ENCODE measurements at places on chromosomes 2 and 18.

GRCh38 chr2:33478968-33479731 lies 2.7 kb downstream of the RASGRP3 start:
- DNase-seq, result no peak

DNA sequence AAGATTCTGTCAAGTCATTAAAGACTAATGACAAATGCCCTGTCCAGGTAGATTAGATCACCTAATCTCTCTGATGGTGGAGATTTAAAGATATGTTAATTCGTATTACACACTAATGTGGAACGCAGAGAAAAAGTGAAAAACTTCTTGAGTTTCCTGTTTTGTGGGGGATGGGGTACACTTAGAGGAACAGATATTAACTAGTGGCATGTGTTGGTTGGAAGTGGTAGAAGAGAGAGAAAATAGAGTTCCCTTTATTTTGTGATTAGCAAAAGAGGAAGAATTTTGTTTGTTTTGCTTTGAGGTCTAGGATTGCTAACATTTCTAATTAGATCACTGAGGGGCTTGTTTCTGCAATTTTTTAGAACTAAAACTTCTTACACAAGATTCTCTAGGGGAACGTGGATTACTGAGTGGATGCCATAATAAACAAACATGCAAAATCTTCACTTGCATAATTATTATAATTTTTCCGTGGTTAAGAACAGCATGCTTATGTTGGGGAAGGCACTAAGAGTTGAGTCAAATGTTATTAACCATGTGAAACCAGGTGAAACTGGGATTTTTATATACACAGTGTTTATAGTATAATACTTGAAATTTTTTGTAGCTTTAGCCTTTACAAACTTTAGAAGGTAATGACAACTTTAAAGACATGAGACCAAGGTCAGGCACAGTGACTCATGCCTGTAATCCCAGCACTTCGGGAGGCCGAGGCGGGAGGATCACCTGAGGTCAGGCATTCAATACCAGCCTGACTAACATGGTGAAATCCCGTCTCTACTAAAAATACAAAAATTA lies 97.4 kb upstream of the STK17B start:
- DNase-seq, result no peak

GRCh38 chr2:221106241-221106640 lies 465.9 kb downstream of the EPHA4 start:
- DNase-seq, result no peak

- DNase-seq, result no peak
Observed at GRCh38 chr2:38948995-38949394, 59.3 kb downstream of the ARHGEF33 start.

DNA sequence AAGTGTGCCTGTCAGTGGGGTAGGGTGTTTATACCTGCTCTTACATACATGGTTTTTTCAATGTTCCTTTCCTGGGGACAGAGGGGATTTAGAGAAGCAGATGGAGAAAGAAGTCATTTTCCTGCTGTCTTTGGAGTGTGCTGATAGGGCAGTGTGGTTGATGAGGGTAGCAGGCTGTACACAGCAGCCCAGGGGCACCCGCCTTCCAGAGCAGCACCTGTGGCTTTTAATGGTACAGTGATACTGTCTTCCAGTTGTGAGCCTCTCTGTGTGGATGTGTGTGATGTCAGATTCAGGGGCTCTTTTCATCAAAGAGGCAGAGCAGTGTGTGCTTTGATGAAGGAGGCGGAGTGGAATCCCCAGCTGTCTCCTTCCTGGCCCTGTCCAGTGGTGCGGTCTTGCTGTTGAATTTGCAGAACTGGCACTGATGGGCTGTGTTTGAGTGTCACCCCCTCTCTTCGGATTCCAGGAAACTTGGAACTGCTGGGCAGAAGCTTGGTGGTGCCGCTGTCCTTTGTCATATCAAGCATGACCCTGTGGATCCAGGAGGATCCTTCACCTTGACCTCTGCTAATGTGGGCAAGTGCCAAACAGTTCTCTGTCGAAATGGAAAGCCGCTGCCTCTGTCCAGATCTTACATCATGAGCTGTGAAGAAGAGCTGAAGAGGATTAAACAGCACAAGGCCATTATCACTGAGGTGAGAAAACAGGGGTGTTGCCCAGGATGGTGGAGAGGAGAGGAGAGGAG lies 259.8 kb downstream of the PHLPP1 start:
- DNase-seq, result no peak

DNA sequence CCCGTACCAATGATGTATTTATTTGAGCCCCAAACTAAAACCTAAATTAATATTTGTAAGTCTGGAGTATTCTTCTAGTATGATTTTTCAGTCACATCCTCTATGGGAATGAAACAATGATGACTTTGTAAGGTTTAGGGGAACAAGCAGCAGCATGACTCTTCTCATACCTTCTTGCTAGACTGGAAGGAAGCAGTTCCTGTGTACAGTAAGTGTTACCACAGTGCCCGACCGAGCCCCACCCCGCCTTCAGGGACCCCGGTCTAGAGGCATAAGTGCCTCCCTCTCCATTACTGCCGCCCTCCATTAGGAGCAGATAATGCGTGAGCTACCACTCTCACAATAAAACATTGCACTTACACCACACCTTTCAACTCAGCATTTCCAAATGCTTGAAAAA lies 599.3 kb downstream of the ARHGAP15 start:
- DNase-seq, result peak; percentile 5

GRCh38 chr2:133486771-133487191 lies 81.5 kb downstream of the NCKAP5 start:
- DNase-seq, result no peak

- DNase-seq, result no peak
Observed at GRCh38 chr2:109345091-109345490, 216.1 kb downstream of the SH3RF3 start.

DNA sequence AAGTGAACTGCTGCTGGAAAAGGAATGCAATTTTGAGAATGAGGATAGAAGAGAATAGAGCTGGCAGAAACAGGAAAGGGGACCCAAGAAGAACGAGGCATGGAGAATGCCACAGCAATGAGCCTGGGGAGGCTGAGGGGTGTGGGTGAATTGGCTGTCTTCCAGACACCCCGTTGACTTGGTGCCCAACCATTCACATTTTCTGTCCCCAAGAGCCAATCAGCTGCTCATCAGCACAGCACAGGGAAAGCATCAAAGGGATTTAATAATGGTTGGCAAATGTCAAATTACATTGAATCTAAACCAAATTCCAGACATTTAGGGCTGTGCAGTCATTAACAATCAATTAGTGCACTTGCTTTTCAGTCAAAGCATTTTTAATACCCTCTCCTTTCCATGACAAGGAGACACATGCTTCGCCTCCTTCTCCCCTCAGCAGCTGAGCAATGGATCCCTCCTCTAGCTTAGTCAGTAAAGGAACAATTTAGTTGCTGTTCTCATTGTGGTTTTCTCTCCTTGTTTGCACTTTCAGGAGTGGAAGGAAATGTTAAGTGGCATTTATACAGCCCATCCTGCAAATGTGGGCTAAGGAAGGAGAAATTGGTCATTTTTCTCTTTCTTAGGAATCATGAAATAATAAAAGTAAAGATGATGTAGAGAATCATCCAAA lies 98.8 kb downstream of the KLF7 start:
- DNase-seq, result no peak

GRCh38 chr2:64646007-64646880 lies 7.5 kb downstream of the SERTAD2 start:
- DNase-seq, result peak; percentile 93

- no peak for DNase-seq
Observed at GRCh38 chr2:231672617-231673347, 35.5 kb upstream of the PTMA start.

GRCh38 chr2:173545364-173545763 lies 190.7 kb downstream of the CDCA7 start:
- no peak for DNase-seq

DNA sequence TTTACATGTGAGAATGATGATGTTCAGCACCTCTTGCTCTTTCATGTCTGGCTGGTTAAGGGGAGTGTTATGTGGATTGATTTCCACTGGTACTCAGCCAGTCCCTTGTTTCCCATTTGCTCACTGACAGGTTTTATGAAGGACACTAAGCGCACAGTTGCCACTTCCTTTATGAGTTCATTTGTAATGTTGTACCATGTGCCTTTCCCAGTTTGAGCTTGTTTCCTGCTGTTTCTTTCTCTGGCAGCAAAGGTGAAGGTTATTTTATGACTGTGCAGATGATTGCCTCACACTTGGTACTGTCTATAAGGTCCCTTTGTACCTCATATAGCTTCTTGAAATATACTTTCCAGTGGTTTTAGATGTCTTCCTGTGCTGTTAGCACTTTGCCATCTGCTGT lies 1700.5 kb upstream of the TMEFF2 start:
- no peak for DNase-seq

- DNase-seq, result no peak
Observed at GRCh38 chr2:199861132-199861774, 10.3 kb upstream of the FTCDNL1 start.

DNA sequence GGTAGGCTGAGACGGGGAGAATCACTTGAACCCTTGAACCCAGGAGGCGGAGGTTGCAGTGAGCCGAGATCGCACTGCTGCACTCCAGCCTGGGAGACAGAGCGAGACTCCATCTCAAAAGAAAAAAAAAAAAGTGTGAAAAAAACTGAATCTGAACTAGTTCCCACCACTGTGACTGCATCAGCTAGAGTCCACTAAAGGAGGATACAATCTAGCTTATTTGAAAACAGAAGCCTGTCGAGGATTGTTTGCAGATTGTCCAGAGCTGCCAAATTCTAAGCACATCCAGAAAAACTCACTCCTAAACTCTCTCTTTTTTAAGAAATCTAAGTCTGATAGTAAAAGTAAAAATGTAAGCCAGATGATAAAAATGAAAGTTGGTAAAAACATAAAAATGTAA lies 10.6 kb downstream of the GFPT1 start:
- no peak for DNase-seq

GRCh38 chr2:37737507-37737906 lies 66.1 kb upstream of the CDC42EP3 start:
- no peak for DNase-seq

GRCh38 chr18:25005541-25006403 lies 346.2 kb downstream of the ZNF521 start:
- DNase-seq, result no peak

GRCh38 chr18:52002600-52002999 lies 337.4 kb upstream of the DCC start:
- DNase-seq, result no peak

DNA sequence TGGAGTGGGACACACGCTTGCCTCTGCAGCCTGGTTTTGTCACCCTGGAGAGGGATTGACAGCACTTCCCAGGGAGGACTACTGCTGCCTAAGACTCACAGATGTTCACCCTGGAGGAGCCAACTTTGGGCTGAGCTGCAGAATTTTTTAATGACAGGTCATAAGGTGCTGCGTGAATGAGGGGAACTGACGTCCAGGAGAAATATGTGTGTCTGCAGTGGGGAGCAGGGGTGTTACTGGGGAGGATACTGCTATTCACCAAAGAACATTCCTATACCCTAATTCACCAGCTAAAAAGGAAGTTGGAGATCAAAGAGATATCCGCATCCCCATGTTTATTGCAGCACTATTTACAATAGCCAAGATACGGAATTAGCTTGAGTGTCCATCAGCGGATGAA lies 144.4 kb downstream of the MGAT5 start:
- DNase-seq, result no peak

DNA sequence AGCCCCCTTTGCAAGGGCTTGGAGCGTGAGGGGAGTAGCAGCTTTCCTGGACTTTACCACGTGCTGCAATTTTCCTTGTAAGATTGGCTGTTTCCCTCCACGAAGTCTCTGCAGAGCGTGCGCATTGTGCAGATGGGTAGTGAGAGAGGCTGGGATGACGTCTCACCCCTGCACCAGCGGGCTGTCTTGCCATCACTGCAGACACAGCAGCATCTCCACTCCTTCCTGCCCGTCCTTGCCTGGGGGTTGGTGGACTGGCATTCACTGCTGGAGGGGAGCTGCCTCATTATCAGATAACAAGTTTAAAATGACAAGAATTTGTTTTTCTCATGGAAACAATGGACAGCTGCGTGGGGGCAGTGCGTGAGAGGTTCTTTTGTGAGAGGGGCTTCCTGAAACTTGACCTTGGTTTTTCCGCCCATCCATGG lies 45.3 kb upstream of the HS6ST1 start:
- no peak for DNase-seq

- DNase-seq, result no peak
Observed at GRCh38 chr2:75710220-75710576, 517 bp downstream of the GCFC2 start.

DNA sequence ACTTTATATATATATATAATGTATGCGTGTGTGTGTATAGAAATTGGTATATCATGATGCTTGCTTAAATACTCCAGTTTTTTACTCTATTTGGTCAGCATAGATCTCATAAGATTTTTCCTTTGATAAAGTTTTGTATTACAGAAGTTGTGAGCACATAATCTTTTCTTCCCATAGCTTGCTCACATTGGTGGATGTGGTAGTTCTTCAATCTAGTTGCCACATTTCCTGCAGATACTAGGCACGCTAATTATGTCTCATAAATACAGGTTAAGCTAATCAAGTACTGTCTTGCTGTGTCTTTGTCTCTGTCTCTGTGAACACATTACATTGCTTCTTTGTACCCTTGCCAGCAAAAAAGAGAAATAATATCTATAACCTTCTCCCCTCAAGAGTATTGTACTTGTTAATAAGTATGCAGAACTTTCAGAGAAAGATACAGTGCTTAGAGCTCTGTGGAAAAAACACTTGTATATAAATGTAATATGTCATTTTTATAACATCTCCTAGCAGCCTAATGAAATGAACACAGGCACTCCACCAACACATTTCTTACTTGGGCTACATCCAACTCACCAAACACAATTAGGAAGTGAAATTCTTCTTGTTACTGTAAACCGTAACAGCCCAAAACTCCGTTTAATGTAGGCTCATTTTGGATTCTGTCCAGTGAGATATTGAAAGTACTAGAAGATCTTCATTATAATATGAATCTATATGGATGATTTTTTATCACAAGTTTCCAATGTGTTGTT lies 306.7 kb upstream of the SLC8A1 start:
- DNase-seq, result no peak

GRCh38 chr2:28956415-28956826 lies 24.7 kb upstream of the TOGARAM2 start:
- DNase-seq, result peak; percentile 38

DNA sequence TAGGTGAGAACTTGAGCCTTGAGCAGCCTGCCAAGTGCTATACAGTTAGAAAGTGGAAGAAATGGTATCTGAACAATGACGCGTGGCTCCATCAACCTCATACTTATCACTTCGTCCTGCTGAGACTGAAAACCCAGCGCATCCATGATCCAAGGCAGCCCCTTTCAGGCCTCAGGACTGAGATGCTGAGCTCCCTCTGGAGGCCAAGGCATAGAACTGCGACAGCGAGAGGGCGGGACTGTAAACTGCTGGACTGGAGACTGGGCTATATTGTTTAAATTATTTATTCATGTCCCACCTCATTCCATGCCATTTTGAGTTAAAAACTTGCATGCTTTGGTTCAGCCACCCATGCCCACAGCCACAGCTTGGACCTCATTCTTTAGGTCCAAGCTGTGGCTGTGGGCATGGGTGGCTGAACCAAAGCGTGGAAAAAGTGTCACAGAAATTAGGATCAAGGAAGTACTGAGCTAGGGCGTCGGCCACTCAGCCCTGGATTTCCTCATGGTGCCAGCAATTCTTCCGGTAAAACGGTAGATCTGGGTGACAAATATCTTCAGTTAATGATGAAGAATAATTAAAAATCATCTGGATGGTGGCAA lies 195.5 kb downstream of the L3MBTL4 start:
- no peak for DNase-seq
